ENCODE measurements at places on chromosomes 1 and 21. TPM values are rescaled to one million over a fixed set of nuclear protein-coding genes. Genes with fewer than 3 reads are reported as not detected.

ADARB1 gene
- 7.7 TPM for total RNA-seq

- H3K36me3 ChIP-seq = no peaks in the 10 kb centered on the region
- H3K27me3 ChIP-seq = no peaks in the 10 kb centered on the region
- no peak overlapping the region for H3K4me3 ChIP-seq
- no peak for DNase-seq
- no peaks in the 10 kb centered on the region for H3K4me1 ChIP-seq
- no peak overlapping the region for H3K27ac ChIP-seq
These were observed 36.3 kb upstream of the CASZ1 start for GRCh38 chr1:10832703-10833102.

DNA sequence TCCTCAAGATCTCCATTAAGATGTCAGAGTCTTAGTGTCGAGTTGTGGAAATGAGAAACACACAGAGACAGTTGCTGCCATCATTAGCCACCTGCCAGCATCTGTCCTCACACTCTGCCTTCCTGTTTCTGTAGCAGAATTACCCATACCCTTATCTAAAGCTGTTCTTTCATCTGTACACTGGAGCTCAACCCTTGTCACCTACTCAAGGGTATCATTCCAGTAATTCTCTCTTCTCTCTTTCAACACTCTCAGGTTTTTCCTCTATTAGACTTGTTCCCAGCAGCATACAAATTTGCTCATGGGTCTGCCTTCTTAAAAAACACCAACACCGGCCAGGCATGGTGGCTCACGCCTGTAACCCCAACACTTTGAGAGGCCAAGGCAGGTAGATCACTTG is 27.4 kb upstream of the RNF2 start:
- no peaks in the 10 kb centered on the region for H3K36me3 ChIP-seq
- H3K27me3 ChIP-seq = no peaks in the 10 kb centered on the region
- no peak overlapping the region for H3K27ac ChIP-seq
- DNase-seq = no peak

GRCh38 chr1:101437800-101438199 is 201.0 kb downstream of the S1PR1 start:
- H3K4me3 ChIP-seq = no peak overlapping the region
- no peaks in the 10 kb centered on the region for H3K4me1 ChIP-seq
- H3K27me3 ChIP-seq = no peaks in the 10 kb centered on the region
- DNase-seq = no peak

DNA sequence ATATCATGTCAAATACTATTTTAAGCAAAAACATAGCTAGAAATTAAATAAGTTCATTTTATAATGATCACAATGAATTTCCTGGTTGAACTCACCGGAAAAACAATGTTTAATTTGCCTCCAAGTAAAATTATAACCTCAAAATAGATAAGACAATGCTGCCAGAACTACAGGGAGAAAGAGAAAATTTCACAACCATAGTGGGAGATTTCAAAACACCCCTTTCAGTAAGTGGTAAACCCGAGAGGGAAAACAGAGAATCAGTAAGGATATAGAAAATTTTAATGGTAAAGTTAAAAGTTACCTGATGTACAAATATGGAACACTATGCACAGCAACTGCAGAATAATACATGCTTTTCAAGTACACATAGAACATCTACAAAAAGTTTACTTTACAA is 43.2 kb upstream of the PLA2G4A start:
- H3K4me1 ChIP-seq = no peaks in the 10 kb centered on the region
- no peak for DNase-seq
- no peaks in the 10 kb centered on the region for H3K27me3 ChIP-seq
- H3K27ac ChIP-seq = no peak overlapping the region

DNA sequence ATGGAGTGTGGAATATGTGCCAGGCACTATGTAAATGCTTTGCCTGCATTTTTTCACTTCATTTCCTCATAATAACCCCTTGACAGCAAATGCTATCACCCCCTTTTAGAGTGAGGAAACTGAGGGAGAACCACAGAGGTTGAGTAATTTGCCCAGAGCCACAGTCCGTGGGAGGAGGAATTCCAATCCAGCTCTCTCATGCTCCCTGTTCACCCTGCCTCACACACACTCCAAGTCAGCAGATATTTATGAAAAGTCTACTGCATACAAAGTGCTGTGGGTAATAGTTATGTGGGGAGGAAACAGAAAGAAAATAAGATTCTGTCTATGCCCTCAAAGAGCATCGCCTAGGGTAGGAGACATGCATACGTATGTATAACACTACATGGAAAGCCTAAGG is 30.9 kb upstream of the RBM15 start:
- DNase-seq = no peak
- H3K36me3 ChIP-seq = no peaks in the 10 kb centered on the region
- peaks cover 5% of the 10 kb centered on the region for H3K4me1 ChIP-seq
- no peak overlapping the region for H3K4me3 ChIP-seq

All from thyroid gland (tissue), 4 donors.